H9 (cell line): ENCODE measurements at places on chromosomes 3 and 15. TPM values are rescaled to one million over a fixed set of nuclear protein-coding genes. Genes with fewer than 3 reads are reported as not detected.

INO80 gene
- 25.6 and 29.2 TPM in 2 replicates for total RNA-seq

GRCh38 chr3:172749230-172749965 lies 1.1 kb upstream of the ECT2 start:
- H3K27ac ChIP-seq, result no peak overlapping the region
- H3K4me3 ChIP-seq, result peak overlapping the region; percentile 96; the same call in 1 of the 2 replicates
- H3K4me1 ChIP-seq, result peaks cover 4% of the 10 kb centered on the region; the same call in 1 of the 2 replicates
- DNase-seq, result no peak
- H3K27me3 ChIP-seq, result no peaks in the 10 kb centered on the region

DNA sequence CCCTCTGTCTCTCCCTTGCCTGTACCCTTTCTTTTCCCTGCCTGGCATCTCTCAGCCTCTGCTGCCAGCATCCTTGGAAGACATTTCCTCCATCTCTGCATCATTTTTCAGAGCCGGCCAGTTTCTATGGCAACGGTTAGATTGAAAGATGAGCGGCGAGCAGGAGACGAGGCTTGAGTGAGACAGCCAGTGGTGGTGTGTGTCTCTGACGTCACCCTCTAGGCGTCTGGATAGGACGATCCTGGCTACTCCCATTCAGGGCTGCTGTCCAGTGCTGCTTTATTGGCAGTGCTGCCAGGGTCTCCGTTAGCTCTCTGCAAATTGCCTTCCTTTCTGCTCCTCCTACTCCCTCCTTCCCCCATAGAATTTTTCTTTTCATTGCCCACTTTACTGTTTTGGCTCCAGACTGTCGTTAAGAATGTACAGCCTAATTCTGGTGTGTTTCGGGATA lies 57.9 kb downstream of the TRAK1 start:
- H3K4me3 ChIP-seq, result no peak overlapping the region
- H3K36me3 ChIP-seq, result no peaks in the 10 kb centered on the region

DNA sequence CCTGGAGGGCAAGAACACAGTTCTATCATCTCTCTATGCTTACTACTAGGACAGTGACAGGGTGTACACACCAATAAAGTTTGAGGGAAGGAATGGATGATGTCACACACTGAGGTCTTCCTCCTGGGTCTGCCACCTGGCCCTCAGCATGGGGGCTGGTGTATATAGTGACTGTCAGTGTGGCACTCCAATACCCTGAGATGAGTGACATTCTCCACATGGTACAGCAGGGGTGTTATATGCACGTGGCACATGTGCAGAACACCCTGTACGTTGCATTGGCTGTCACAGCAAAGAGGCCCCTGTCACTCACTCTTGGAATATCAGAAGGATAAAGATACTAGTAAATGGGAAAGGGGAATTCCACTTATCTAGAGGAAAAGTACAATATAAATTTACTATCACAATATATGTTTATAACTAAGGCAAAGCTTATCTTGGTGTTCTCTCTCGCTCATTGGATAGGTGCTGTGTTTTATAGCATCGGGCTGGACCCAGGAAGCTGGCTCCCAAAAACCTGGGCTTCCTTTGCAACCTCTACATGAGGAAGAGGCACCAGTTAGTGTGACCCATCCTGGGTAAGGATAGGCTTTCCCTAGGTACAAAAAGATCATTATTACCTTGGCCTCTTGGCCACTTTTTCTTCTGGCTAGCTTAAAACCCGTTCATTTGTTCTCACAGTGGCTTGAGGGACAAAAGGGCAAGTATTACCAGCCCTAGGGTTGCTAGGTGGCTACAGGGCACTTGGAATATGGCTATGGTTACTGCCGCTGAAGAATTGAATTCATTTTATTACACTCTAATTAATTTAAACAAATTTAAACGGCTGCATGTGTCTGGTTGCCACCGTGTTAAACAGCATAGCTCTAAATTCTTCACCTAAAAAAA lies 54.8 kb upstream of the HES1 start:
- no peaks in the 10 kb centered on the region for H3K27me3 ChIP-seq
- no peaks in the 10 kb centered on the region; the same call in 1 of the 2 replicates for H3K4me1 ChIP-seq
- DNase-seq, result no peak
- no peak overlapping the region for H3K4me3 ChIP-seq
- H3K27ac ChIP-seq, result no peak overlapping the region

DNA sequence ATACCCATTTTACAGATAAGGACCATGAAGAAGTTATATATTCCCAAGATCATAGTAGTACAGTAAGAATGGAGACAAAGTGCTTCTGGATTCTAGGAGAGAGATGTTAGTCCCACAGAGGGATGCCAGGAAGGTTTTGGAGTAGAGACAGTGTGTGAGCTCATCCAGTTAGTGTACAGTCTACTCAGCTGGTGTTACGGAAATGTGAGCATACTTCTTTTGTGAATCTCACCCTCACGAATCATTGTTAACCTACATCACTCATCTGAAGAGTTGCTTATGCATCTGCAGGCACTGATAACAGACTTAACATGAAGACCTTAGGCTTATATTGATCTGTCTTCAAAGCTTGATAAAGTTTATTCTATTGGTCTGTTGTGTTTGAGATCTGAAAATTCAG lies 106.6 kb upstream of the PTPRG start:
- H3K27ac ChIP-seq, result no peak overlapping the region
- H3K27me3 ChIP-seq, result no peaks in the 10 kb centered on the region
- no peaks in the 10 kb centered on the region for H3K4me1 ChIP-seq
- no peaks in the 10 kb centered on the region for H3K36me3 ChIP-seq
- no peak overlapping the region for H3K4me3 ChIP-seq

DNA sequence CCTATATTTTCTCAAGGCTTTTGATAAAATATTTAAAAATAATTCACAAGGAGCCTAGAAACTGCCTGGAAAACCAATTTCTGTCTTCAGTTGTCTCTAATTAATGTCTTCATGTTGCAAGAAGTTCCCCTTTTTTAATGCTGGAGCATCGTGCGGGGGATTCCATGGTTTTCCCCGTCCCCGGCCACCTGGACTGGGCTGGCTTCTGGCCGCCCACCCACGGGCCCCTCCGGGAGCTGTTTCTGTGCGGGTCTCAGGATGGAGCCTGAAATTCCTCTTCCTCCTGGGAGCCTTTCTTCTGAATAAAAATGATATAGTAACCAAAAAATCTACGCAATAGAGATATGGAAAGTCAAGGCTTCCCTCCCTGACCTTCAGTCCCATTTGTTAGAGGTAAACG lies 8.1 kb upstream of the LRRK1 start:
- DNase-seq, result no peak
- peaks cover 2% of the 10 kb centered on the region; the same call in 2 of the 3 replicates for H3K36me3 ChIP-seq
- no peaks in the 10 kb centered on the region for H3K4me1 ChIP-seq
- H3K27me3 ChIP-seq, result no peaks in the 10 kb centered on the region
- H3K27ac ChIP-seq, result no peak overlapping the region

VEPH1 gene
- total RNA-seq, result 7.7 and 7.9 TPM in 2 replicates

CCNB2 gene
- 119 and 122 TPM in 2 replicates for total RNA-seq

GRCh38 chr15:59830873-59831272 lies 141.8 kb upstream of the BNIP2 start:
- no peak overlapping the region for H3K27ac ChIP-seq
- H3K36me3 ChIP-seq, result no peaks in the 10 kb centered on the region
- H3K4me3 ChIP-seq, result no peak overlapping the region
- no peaks in the 10 kb centered on the region for H3K27me3 ChIP-seq
- no peak for DNase-seq

DNA sequence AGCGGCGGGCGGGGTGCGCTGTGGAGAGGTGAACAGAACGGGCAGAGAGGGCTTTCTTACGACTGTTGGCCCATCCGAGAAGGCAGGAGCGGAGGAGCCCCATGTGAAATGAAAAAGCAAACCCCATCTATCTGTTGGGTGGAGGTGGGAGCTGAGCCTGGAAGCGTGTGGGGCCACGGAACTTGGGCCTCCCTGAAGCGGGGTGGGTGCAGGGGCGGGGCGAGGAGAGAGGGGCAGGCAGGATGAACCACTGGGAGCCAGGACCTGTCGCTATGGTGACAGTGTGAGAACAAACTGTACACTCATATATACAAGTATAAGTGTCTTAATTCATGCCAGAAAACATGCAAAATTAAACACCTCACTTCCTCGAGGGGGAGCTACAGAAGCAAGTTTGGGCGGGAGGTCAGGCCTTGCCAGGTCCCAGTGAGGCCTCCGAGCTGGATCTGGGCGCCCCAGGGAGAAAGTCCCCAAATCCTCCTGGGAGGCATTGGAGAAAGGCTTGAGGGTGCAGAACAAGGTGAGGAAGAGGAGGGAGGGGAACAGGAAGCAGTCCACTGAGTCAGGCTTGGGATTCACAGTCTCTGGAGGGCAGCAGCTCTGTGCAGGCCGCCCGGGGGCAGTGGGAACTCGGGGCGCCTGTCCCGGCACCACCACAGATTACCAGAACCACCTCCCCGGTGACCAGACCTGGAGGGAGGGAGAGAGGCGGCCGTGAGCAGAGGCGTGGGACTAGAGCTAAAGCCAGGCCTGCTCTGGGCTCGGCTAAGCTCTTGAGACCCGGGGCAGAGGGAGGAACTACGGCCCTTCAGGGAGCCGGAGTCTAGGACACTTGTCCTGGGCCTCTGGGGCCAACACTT lies 34.8 kb downstream of the RBPMS2 start:
- H3K4me3 ChIP-seq, result no peak overlapping the region
- no peak for DNase-seq
- no peaks in the 10 kb centered on the region for H3K4me1 ChIP-seq
- H3K27ac ChIP-seq, result no peak overlapping the region
- H3K36me3 ChIP-seq, result peaks cover 43% of the 10 kb centered on the region

- H3K27ac ChIP-seq, result no peak overlapping the region
- no peak for DNase-seq
- no peak overlapping the region for H3K4me3 ChIP-seq
- H3K36me3 ChIP-seq, result no peaks in the 10 kb centered on the region
- H3K27me3 ChIP-seq, result no peaks in the 10 kb centered on the region
- H3K4me1 ChIP-seq, result no peaks in the 10 kb centered on the region
These were observed 8.8 kb upstream of the TTBK2 start for GRCh38 chr15:42929306-42929848.

GRCh38 chr3:116190095-116190494 lies 255.2 kb downstream of the LSAMP start:
- H3K27me3 ChIP-seq, result no peaks in the 10 kb centered on the region
- no peak overlapping the region for H3K27ac ChIP-seq
- H3K4me1 ChIP-seq, result 0 out of 2 replicates have a peak, but pooled peaks cover 2% of the 10 kb centered on the region
- H3K4me3 ChIP-seq, result no peak overlapping the region
- no peaks in the 10 kb centered on the region for H3K36me3 ChIP-seq
- DNase-seq, result no peak

IVD gene
- total RNA-seq, result 86.7 and 93.1 TPM in 2 replicates

GRCh38 chr3:183369627-183370026 lies 58.8 kb downstream of the MCF2L2 start:
- H3K36me3 ChIP-seq, result no peaks in the 10 kb centered on the region
- no peaks in the 10 kb centered on the region for H3K4me1 ChIP-seq
- no peaks in the 10 kb centered on the region for H3K27me3 ChIP-seq
- no peak for DNase-seq

DNA sequence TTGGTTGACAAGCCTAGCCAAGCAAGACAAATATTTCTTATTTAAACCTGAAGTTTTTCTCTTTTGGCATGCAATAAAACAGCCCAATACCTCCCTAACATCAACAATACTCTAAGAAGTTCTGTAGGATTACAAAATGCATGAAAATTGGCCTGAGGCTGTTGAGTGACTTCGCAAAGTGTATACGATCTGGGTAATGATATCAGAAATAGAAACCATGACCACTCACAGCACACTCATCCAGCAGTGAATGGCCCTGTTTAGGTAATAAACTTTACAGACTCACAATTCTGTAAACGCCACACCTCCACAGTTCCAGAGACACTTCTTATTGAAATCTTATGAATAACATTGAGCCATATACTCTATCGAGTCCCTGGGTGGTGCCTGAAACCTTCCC lies 83.0 kb upstream of the NAALADL2 start:
- no peak overlapping the region for H3K4me3 ChIP-seq
- no peaks in the 10 kb centered on the region for H3K4me1 ChIP-seq
- no peak overlapping the region for H3K27ac ChIP-seq
- peaks cover 2% of the 10 kb centered on the region; the same call in 1 of the 3 replicates for H3K36me3 ChIP-seq

DNA sequence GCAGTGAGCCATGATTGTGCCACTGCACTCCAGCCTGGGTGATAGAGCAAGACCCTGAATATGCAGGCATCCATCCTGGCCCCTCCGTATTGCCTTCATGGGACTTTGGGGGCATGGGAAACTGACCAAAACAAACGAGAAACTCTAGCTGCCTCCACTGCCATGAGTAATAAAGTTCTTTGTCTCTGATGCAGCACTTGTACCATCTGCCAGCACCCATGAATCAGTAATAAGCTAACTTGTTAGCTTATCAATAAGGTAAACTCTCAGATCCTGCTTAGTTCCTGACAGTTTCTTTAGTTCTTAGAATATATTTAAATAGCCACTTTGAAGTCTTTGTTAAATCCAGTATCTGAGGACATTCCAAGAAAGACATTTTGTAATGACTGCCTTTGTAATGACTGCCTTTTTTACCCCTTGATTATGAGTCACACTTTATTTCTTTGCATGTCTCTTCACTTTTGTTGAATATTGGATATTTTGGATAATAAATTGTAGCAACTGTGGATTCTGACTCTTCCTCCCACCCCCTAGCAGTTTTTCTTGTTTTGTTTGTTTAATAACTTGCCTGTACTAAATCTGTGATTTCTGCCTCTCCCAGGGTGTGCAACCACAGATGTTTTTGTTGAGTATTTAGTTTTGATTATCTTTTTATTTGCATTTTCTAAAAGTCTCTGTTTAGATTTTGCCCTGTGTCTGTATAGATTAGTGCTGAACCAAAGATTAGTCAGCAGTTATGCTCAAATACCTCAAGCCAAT lies 136.9 kb downstream of the HCN4 start:
- H3K4me1 ChIP-seq, result no peaks in the 10 kb centered on the region; the same call in 1 of the 2 replicates
- H3K27ac ChIP-seq, result no peak overlapping the region
- no peak for DNase-seq
- peaks cover 3% of the 10 kb centered on the region for H3K36me3 ChIP-seq

GADL1 gene
- total RNA-seq, result 0.09 and 0.15 TPM in 2 replicates

SAMD7 gene
- not detected in 2 replicates for total RNA-seq

CHRM5 gene
- not detected in 2 replicates for total RNA-seq

DNA sequence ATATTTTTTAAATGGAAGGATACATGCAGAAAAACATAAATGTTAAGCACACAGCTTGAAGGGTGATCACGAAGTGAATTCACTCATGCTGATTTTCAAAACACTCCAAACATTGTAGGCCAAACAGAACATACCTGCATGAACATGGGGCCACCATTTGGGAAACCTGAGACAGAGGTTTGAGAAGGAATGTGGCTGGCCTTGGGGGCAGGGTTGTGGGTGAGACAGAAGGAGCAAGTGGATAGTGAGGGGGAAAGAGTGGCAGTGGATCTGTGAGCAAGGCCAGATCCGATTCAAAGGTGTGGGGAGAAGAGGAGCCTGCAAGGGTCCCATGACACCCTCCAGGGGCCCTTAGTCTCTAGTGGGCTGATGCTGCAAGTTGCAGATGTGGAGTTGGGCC lies 94.9 kb downstream of the HMG20A start:
- H3K27ac ChIP-seq, result no peak overlapping the region
- H3K4me1 ChIP-seq, result peaks cover 18% of the 10 kb centered on the region
- H3K27me3 ChIP-seq, result no peaks in the 10 kb centered on the region
- H3K36me3 ChIP-seq, result peaks cover 8% of the 10 kb centered on the region; the same call in 1 of the 2 replicates
- no peak overlapping the region for H3K4me3 ChIP-seq
- DNase-seq, result no peak

DNA sequence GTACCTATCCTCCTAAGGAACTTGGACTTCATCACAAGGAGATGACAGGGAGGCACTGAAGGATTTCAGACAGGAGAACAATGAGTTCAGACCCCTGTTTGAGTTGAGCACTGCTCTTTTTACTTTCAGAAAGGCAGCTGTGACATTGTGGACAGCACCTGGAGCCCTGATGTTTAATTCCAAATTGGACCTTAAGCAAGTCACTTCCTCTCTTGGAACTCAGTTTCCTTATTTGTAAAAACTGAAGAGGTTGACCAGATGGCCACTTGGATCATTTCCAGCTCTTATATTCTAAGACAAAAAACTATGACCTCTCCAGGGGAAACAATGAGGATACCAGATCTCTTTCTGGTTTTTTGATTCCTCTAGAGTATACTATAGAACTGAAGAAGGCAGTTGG lies 34.1 kb upstream of the SMAD3 start:
- H3K4me3 ChIP-seq, result no peak overlapping the region
- H3K36me3 ChIP-seq, result no peaks in the 10 kb centered on the region; the same call in 2 of the 3 replicates
- peaks cover 16% of the 10 kb centered on the region for H3K4me1 ChIP-seq
- no peak overlapping the region for H3K27ac ChIP-seq
- DNase-seq, result no peak
